ENCODE measurements at places on chromosomes 7 and 10.

- DNase-seq = no peak
Observed at GRCh38 chr7:120997882-120998474, 9.5 kb downstream of the CPED1 start.

DNA sequence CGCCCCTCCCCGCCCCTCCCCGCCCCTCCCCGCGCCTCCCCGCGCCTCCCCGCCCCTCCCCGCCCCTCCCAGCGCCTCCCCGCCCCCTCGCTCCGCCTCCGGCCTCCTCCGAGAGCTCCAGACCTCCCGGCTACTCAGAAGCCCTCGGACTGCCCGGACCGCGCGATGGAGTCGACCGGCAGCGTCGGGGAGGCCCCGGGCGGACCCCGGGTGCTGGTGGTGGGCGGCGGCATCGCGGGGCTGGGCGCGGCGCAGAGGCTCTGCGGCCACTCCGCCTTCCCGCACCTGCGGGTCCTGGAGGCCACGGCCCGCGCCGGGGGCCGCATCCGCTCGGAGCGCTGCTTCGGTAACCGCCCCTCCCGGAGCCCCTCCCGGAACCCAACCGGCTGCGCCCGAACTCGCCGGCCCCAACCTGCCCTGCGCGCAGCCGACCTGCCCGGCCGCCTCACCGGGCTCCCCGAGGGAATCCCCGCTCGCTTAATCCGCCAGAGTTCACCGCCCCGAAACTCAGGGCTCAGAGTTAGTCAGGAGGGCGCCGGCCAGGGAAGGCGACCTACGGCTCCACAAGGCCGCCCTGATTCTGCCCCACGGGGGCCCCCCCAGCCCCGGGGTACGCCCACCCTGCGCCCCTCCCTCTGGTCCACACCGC lies at the start of gene PAOX:
Gene PAOX, plus strand, starts transcription at position 111 of the 649 bp plus-strand sequence. Its CDS starts 55 bp downstream, at position 166.
- no peak for DNase-seq

DNA sequence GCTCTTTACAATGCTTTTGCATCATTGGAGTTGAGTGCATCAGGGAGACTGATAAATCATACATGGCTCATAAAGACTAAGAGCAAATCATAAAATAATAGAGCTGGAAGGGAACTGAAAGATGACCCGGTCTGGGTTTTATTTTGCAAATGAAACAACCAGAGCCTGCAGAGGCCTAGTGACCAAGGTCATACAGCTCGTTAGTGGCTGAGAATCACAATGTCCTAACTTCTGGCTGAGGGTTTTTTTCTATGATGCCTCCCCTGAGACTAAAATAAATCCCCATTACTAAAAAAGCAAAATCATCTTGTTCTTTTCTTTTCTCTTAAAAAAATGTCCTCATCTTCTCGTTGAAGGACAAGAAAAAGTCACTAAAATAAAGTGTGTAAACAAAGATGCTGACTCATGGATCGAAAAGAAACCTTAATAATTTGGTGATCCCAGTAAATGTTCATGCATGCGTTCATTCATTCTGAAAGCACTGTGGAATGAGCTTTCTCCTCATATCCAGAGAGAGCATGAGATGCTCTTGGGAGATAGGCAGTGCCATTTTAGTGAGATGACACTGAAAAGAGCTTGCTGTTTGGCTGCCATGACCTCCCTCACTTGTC lies 107.8 kb upstream of the PHYHIPL start:
- no peak for DNase-seq

DNA sequence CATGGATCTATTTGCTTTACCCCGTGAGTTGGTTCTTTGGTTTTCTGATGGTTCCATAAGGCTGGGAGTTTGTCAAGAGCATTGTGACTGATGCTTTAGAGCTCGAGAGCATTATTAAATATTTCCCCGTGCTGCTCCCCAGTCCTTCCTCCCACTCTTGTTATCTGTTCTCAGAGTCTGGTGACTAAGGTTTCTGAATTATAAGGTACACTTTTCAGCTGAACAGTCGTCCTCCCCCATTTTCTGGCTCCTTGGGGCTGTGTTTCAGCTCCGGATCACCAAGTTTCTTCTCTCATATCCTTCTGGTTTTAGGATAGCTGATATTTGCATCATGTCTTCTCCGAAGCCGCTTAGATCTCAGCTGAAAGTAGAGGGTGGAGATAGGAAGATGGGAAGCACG lies 57.8 kb upstream of the CACNB2 start:
- DNase-seq = no peak

DNA sequence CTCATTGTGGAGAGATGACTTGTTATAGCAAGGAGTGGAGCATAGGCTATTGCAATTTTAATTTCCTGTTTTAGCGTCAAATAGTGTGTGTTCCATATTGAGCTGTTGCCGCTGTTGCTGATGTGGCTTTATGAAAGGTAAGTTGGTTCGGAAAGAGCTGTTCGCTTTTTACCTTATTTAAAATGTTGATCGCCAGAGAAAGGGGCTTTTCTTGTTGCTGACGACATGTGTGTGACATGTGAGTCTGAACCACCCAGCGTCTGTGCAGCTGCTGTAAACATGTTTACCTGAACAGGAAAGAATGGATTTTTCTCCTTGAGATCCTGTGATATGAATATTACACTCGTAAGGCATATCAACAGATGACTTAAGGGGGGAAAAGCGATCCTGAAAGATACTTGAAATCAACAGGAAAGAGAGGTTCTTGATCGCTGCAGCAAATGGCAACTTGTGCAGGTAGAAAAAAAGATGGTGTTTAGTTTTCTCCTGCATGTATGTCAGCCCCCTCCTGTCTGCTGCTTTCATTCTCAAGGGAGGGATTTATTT lies 2.5 kb downstream of the ZEB1 start:
- DNase-seq = no peak

DNA sequence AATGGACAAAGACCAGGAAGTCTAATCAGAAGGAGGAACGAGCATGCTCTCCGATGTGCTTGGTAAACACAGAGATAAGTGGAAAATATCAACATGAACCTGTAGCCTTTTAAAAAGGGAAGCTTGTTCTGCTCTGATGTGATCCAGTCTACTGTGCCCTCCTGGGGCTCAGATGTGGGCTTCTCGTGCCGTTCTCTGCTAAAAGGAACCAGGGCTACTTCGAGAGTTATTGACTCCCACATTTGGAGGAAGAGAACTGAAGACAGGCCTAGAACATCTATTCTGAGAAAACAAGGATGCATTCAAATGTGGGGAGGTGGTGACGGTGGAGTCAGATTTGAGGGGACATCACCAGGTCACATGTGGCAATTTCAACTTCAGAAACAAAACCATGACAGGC lies 325.4 kb downstream of the GLRX3 start:
- DNase-seq = no peak

Data from H1 (cell line).